SK-N-SH treated with all-trans-retinoic acid at 6 μM for 48 hours (cell line): ENCODE measurements at places on chromosomes 13 and 19.

GRCh38 chr13:43157796-43158195 is 134.4 kb downstream of the DNAJC15 start:
- no peak for ATAC-seq

- no peak for ATAC-seq
Measured at GRCh38 chr13:111855191-111855590, 211.8 kb upstream of the SOX1 start.

GRCh38 chr19:1672038-1672768 is 19.8 kb upstream of the TCF3 start:
- peak; percentile 76 for ATAC-seq

DNA sequence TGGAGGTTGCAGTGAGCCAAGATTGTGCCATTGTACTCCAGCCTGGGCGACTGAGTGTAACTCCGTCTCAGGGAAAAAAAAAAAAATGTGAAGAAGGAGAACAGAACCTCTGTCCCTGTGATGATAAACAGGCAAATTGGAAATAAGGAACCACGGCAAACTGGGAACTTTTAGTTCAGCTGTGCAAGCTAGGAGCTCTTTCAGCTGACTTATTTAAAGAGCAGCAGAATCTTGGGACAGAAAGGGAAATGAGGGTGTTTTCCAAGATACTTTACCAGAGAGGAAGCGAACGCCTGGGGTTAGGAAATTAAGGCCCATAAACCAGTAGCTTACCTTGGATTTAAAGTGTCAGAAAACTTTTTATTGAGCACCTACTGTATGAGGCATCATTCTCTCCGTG is 3.0 kb upstream of the UPF1 start:
- ATAC-seq = no peak

DNA sequence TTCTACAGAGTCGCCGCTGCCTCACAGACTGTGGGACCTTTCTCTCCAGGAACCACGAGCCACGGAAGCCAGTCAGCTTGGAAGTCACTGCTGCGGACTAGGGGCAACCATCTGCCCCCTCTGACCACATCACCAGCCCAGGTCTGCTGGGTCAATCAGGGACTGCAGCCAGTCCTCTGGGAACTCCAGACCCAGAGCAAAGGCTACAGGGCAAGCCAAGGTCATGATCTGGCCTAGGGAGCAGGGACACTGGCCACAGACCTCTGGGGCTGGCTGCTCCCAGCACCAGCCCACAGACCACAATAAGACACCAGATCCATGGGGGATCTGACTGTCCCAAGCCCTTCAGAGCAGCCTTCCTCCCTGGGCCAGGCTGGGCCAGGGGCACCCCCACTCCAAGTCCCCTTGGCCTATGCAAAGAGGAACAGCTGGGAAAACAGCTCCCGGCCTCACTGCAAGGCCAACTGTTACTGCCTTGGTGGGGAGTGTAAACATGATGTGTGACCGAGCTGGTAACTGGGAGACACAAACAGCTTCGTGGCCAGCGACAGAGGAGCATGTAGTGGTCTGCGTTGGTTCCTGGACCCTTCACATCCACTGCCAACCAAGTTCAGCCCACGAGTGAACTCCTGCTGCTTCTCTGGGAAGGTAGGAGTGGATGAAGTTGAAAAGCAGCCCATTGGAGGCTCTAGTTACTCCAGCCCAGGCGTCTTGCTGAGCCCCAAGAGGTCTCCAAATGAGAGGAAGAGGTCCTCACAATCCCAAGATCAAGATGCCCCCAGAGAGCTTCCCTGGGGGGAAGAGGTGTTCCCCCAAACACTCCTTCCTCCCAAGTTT is 1.5 kb downstream of the AKT2 start:
- ATAC-seq = no peak

DNA sequence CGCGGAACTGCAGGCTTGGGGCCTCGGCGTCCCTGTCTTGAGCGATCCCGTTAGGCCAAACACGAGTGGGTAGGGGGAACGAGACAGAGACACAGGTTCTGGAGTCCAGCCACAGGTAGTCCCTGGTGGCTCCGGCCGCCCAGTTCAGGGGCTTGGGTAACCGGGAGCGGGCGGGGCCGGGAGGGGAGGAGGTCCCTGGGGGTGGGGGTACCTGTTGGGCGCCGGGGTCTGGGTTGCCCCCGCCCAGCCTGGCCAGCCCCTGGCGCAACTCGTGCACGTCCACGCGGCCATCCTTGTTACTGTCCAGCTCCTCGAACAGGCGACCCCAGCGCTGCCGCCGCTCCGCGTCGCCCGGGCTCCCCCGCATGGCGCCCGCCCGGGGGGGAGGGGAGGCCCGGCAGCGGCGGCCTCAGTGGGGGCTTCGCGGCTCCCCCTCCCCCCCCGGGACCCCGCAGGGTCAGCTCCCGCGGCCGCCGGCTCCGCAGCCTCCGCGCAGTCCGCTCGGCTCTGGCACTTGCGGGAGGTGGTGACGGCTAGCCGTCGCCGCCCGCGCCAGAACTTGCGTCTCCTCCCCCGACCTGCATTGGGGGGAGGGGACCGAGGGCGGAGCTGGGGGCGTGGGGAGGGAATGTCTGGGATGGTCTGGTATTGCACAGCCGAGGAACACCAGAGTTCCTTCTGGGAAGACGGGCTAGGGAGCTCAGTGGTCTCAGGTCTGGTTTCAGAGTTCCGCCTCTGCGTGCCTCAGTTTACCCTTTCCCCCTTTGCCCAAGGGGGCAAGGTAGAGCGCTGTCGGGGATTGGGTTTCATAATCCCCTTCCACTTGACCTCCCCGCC is at the start of gene SLC25A23:
SLC25A23 (minus strand) TSS at position 531 of the 837 bp plus-strand sequence; CDS start at position 367, 164 bp downstream.
- peak; percentile 74 for ATAC-seq

DNA sequence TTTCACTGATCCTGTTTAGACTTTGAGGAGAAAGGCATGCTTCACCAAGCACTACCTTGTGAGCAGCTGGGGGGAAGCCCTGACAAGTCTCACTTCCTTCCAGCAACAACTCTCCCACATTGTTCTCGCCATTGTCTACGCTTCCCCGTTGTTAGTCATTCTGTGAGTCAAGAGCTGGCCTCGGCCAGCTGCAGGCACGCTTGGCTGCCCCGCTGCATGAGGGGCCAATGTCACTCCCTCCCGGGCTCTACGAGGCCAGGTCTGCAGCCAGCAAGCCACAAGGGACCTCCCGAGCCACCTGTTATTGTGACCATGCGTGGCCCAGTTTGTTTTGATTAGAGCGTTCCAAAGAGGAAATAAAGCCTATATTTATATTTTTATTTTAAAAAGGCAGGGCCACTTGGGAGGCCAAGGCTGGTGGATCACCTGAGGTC is 220.9 kb downstream of the FOXO1 start:
- no peak for ATAC-seq

- no peak for ATAC-seq
Measured at GRCh38 chr13:73034901-73035300, 23.9 kb upstream of the KLF5 start.

DNA sequence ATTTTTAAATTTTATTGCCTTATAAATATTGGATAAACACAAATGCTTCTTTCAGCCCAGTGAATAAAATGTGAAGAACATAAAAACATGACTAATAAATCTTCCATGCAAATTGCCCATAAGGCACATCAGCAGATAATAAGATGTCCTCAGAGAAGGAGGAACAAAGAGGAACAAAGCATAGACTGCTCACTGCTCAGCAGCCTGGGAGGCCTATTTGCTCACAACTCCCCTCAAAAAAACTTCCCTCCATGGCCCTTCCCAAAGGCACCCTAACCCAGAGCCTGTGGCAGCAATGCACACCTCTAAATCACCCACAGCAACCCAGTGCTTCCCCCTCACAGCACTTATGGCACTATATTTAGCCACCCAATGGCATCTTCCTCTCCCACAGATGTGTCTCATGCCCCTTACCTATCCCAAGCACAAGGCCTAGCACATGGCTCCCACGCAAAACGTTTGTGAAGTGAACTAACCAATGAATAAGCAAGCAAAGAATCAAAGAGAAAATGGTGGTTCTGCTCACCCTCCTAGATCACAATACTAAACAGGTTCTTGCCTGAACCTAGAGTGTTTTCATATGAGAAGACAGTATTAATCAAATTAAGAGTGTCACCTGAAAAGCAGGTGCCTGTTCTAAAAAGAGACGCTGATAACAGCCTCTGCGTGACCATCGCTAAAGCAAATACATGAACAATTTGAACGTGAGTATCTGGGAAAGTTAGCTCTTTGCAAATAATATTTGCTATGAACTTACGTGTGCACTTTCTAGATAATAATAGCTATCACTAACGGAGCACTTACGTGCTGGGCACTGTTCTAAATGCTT is 96.9 kb downstream of the TBC1D4 start:
- no peak for ATAC-seq

- no peak for ATAC-seq
Measured at GRCh38 chr13:65560936-65561335, 1669.2 kb downstream of the PCDH9 start.

- ATAC-seq = no peak
Measured at GRCh38 chr13:103884101-103884723, 818.0 kb upstream of the SLC10A2 start.

- ATAC-seq = peak; percentile 12; the same call in 2 of the 3 replicates
Measured at GRCh38 chr13:40653527-40654318, 12.7 kb downstream of the FOXO1 start.

- peak; percentile 5 for ATAC-seq
Measured at GRCh38 chr19:45781214-45782161, 802 bp downstream of the DMPK start.

DNA sequence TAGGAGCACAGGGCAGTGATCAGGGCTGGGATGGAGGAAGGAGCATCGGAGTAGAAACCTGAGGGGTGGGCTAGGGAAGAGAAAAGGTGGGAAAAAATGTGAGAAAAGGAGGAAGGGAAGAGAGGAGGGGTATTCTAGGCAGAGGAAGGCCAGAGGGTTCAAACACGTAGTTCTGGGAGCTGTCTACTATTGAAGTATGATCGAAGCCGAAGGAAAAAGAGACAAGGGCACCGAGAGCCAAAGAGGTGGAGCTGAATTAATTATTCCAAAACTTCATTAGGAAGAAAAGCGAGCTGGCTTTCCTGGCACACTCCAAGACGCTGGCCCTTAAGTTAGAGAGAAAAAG is 7.8 kb downstream of the DLL3 start:
- ATAC-seq = no peak

DNA sequence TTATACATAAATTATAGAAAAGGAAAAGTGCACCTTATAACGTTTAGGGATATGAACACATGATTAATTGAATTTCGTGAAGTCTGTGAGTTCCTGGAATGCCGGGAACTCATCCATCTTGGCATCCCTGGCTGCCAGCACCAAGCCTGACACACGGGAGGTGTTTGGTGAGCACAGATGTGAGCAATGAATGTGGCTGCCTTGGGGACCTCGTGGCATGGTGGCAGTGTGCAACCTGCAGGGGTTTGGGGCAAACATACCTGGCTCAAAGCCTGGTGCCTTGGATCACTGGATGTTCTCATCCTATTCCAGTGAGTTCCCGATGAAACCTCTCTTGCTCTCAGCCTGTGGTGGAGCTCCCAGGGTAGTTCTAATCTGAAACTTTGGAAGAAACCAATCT is 10.4 kb upstream of the MAP2K2 start:
- peak; percentile 27 for ATAC-seq

- ATAC-seq = no peak
Measured at GRCh38 chr19:13128583-13128982, 10.5 kb downstream of the NACC1 start.

- ATAC-seq = peak; percentile 46
Measured at GRCh38 chr19:3276341-3276799, 51.9 kb downstream of the CELF5 start.

DNA sequence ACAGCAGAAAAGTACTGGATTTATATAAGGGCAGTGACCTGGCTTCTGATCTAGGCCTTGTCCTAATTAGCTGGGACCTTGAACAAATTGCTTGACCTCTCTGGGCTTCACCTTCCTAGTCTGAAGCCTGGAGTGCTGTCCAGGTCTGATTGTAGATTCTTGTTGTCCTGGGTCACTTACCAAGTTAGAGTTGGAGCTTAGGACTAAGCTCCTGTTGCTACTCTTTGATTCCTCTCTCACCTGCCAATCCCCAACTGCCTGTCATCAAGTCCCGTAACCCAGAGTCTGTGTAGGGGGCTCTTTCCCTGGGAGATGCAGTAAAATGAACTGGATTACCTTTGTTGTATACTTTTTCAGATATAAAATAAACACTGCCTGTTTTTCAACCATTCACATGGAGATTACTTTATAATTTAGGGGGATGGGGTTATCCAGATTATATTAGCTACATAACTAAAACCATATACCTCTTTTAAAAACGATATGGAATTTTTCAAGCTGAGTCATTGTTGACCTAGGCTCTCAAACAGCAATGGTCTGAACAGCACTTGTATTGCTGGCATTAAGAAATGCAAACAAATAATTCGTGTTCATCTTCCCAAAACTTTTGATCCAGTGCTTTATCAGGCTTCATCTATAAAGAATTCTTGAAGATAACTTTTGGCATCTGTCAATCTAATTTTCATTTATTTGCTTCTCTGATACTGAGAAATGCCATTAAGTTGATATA is 5.8 kb downstream of the ARHGAP35 start:
- ATAC-seq = peak; percentile 18; the same call in 2 of the 3 replicates

GRCh38 chr13:96762876-96763275 is 231.4 kb downstream of the OXGR1 start:
- ATAC-seq = no peak

DNA sequence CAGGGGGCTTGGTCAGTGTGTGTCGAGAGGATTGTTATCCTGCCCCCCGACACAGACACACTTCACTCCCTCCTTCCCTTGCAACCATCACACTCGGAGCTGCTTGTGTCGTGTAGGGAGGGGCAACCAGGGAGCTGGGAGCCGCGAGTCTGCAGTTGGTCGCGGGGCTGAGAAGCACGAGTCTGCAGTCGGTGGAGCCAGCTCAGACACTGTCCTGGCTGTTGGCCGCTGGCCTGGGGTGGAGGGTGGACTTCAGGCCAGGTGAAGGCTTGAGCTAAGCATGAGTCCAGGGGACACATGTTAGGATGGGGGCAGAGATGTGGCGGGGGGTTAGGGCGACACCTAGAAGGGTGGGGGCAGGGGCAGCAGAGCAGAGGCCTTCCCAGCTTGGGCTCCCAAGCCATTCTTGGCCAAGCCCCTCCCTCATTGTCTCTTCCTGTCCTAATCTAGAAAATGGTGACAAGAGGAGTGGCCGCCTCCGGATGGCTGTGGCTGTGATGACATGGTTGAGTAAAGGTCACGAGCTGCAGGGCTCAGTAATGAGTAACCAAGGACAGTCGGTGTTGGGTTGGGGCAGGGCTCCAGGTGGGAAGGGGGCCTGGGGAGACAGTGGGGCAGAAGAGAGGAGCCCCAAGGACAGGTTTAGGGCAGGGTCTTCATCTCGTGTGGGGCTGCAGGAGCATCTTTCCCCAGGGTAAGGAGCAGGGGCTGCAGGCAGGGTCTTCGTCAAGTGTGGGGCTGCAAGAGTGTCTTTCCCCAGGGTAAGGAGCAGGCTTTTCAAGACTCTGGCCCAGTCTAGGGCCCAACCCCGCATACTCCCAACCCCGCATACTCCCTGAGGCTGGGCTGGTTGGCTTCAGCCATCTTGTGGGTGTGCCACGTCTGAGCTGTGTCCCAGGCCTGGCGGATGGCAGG is 8.6 kb downstream of the PPP5C start:
- no peak for ATAC-seq

DNA sequence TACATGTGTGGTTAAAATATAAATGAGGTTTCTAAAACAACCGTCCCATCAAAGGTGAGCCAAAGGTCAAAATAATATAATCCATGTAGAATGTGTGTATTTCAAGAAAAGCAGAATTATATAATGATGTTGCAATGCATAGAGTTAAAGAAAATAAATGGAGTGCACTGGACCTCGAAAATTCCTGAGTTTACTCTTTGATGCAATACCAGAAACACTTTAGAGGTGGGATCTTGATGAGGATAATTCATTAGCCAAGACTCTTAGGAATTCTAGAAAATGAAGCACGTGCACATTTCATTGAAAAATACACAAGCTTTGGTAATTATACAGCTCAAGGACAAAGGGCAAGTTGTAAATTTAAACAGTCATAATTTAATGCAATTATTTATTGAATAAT is 508.9 kb upstream of the ARGLU1 start:
- ATAC-seq = no peak

GRCh38 chr19:2385053-2385721 is 25.1 kb downstream of the TMPRSS9 start:
- ATAC-seq = peak; percentile 83
